CD4-positive, alpha-beta T cell treated with Interleukin-4 for 1 hour (primary cell): ENCODE measurements at places on chromosomes 11 and 22.

DNA sequence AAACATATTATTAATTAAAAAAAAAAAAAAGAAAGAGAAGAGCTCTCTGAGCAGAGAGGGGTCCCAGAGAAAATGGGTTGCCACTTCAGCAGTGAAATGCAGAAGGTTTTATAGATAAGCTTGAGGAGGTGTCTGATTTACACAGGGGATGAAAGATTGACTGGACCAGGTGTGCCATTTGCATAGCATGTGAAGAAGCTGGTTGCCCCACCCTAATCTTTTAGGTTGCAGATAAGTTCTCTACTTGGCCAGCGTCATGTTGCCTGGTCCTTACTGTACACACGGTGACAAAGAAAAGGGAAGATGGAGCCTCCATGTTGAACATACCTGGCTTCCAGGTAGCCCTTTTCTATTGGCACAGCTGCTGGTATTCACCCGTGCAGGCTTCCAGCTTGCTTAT lies 41.4 kb downstream of the MS4A2 start:
- no peak for DNase-seq

DNA sequence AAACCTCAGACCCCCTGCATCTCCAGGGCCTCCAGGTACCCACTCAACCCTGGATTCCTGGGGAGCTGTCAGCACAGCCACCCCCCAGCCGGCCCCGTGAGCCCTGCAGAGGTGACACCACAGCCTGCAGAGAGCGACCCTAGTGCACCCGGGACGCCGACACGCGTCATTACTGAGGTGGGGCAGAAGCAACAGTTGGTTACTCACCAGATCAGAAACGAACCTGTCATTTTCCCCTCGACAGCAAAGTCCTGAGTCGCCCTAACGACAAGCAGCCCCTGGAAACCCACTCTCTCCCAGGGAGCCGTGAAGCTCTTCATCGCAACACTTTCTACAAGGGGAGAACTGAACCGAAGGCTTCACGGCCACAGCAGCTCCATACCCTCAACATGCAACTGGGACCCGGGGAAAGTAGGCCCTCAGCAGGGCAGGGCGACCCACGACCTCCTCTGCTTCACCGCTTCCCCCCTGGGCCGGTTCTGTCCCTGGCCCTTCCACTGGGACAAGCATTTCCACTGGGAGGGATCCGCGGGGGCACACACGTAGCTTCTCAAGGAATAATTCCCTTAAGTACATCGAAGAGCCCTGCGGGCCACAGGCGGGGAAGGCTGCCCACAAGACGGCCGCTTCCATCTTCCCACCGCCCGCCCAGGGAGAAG lies 1.6 kb downstream of the BRD1 start:
- DNase-seq: peak; percentile 60

DNA sequence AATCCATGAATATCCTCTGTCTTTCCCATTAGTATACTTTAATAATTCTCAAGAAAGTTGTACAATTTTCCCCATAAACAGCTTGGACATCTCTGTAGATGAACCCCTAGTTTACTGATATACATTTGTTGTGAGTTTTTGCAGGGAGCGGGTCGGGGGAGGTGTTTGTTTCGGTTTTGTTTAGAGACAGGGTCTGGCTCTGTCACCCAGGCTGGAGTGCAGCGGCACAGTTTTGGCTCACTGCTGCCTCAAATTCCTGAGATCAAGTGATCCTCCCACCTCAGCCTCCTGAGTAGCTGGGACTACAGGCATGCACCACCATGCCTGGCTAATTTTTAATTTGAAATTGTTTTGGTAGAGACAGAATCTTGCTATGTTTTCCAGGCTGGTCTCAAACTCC lies 57.6 kb downstream of the IGLL5 start:
- no peak for DNase-seq

GRCh38 chr11:1401656-1402221 lies 12.0 kb downstream of the BRSK2 start:
- peak; percentile 28 for DNase-seq

DNA sequence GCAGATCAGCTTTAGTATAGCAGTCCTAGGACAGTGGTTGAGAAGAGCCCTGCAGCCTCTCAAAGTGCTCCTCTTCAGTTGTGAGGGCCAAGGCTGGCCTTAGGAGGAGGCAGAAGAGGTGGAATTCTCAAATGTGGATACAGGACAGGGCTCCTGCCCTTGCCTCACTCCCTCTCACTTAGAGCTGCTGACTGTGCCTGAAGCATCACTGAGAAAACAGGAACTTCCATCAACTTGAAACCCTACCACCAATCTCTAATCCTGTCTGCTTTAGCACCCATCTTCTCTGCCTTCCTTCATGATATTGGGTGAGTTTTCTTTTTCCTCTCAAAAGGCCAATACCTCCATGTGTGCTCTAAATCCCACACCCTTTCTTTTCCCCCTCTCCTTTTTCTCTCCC lies 14.4 kb upstream of the UCP3 start:
- DNase-seq: no peak

DNA sequence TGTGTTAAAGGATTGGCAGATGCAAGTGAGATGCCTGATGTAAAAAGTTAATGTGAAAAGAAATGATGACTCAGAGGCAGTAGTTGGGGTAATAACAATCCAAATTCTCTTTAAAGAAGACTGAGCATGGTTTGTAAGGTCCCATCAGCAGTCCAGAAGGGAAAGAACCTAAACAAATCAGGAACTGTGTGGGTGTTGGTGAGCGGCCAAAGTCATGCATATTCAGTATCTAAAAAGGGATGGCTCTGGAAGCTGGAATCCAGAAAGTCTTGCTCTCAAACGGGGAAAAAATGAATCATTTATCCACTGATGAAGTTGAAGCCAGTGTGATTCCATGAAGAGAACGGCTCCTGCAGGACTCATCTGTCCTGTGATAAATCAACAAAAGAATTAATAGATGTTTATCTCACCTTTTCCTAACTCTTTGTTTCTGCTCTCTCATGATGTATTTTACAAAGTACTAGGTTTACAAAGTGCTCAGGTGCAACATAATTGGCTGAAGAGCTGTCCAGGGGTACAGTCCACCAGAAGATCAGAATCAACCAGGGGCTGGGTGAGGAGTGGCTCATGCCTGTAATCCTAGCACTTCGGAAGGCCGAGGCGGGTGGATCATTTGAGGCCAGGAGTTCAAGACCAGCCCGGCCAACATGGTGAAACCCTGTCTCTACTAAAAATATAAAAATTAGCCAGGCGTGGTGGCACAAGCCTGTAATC lies 20.5 kb upstream of the SORL1-AS1 start:
- DNase-seq: no peak

DNA sequence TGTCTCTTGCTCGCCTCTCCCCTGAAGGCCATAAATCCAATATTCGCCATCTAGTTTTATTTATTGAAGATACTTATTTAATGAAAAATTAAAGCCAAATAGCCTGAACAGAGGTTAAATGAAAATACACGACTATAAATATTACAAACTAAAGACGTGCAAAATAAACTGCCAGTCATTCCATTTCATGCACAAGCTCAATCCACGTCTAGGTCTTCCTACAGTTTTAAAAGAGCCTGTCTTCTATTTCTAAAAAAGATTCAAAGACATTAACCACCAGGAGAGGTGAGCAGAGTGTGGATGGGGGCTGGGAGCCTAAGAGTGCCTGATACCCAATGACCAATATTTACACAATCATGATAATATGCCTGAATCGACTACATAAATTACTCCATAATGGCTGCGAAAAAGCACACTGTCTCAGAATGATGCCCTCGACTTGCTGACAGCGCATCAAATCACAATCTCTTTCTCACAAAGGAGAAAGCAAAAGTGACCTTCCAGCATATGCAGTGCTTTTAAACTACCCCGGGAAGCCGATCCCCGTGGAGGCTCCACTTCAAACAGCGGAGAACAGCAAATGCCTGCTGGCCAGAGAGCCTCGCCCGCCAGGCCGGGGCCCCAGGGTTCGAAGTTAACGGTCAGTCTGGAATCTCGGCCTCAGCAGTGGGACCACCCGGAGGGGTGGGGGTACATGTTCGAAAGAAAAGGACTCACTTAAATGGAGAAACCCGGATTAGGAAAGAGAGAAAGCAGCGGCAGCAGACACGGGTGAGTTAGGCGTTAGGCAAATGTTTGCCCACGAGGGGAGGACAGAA lies 1.7 kb downstream of the FCHSD2 start:
- DNase-seq: no peak

- DNase-seq: no peak
Observed at GRCh38 chr22:44895296-44896055, 114.3 kb downstream of the PHF21B start.

DNA sequence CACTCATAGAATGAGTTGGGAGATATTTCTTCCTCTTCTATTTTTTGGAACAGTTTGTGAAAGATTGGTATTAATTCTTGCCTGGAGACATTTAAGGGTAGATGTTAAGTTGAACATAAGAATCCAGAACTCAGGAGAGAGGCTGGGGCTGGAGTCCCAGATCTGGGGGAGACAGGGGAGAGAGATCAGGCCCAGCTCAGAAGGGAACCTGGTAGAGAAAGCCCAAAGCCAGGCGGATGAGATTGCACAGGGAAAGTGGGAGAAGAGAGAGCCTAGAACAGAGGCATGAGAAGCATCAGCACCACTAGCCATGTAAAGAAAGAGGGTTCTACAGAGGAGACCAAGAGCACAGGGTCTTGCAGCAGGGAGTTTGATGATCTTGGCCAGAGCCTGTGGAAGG lies 13.0 kb upstream of the GNAZ start:
- no peak for DNase-seq

- DNase-seq: no peak
Observed at GRCh38 chr22:28146401-28147314, 227.6 kb upstream of the PITPNB start.

- DNase-seq: peak; percentile 13
Observed at GRCh38 chr11:57459164-57460021, 935 bp upstream of the RTN4RL2 start.

DNA sequence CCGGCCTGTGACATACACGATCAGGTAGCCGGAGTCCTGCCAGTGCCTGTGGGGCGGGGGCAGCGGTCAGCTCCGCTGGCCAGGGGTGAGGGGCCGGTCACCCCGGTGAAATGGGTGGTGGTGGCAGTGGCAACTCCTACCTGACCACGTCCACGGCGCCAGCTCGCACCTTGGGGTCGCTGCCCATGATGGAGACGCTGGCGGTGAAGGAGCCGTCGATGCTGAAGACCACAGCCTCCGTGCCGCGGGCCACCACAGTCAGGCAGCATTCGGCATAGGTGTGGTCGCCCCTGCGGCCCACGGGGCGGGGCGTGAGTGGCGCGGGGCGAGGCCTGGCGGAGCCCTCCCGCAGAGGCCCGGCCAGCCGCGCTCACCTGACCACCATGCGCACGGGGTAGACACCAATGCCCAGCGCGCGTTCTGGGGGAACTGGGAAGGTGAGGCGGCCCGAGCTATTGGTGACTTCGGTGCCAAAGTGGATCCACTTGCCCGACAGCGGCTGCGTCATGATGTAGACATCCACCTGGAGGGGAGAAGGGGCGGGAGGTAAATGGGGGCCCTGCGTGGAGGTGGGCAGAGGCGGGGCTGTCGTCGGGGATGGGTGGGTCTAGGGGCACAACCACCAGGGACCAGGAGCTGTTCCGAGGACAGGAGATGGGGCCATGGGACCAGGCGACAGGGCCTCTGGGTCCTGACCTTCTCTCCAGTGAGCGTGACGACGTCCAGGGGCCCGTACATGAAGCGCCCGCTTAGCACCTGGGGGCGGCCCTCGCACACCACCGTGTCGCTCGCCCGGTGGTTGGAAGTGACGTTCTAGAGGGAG lies 10.9 kb downstream of the AIP start:
- DNase-seq: no peak

DNA sequence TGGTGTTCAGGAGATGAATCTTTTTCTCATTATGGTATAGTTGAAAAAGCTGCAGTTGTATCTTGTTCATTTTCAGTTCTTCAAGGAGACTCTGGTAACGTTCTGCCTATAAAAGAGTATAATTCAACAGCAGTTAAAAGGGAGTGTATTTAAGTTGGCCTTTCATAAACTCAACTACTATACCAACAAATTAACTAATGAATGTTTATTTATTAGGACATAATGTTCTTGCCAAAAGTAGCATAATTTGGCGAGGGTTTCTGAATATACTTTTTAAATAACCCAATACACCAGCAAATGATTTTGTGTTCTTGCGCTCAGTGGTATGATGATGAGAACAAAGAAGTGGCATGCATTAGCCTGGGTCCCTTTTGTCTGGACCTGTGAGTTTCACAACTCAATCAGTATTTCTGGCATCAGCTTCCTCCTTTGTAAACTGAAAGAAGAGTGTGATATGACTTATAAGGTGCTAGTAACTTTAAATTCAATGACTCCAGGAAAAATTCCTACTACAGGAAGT lies 10.9 kb downstream of the SMC1B start:
- DNase-seq: no peak

DNA sequence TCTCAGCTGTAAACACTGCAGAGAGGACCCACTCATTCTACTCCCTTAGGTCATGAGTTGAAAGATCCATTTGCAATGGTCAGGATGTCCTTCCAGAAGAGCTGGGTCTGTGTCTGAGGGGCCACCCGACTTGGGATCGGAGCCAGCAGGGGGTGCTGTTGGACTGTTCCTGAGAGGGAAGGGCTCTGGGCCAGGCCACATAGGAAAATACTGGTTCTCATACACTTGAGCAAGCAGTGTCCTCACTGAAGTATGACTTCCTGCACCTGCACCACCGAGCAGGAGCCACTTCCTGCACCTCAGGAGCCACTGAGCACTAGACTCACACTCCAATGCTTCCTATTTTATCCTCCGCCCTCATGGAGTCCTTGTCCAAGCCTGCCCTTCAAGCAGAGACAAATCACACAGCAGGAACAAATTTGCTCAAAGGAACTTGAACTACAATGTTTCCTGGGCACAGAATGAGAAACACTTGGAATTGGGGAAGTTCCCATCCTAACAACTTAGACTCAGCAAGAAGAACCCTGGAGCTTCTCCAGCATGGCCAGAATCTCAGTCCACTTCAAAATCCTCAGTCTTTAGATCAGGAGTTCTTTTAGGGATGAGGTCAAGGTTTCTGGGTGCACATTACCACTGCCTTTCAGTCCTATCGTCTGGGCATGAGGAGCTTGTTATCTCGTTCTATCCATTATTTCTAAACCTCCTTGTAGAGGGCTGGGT lies 36.6 kb upstream of the VPREB1 start:
- DNase-seq: peak; percentile 75

DNA sequence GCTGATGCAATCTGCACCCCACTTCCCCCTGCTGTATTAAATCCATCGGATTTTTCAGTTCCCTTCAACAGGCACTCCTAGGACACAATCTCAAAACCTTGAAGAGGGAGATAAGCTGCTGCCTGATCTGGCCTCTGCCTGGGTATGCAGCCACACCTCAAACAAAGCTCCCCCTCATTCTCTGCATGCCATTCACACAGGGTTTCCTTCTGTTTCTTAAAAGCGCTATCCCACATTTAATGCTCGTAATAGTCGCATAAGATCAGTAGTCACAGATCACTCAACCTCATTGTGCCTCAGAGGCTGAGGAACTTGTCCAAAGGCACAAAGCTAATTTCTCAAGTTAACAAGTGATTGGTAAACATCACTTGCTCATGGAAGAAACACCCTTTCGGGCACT lies 34.0 kb downstream of the UQCR10 start:
- no peak for DNase-seq
